ENCODE measurements at places on chromosomes 4 and X. TPM values are rescaled to one million over a fixed set of nuclear protein-coding genes. Genes with fewer than 3 reads are reported as not detected.

GRCh38 chr4:36509845-36510244, 228.4 kb downstream of the DTHD1 start:
- no peak for DNase-seq

DNA sequence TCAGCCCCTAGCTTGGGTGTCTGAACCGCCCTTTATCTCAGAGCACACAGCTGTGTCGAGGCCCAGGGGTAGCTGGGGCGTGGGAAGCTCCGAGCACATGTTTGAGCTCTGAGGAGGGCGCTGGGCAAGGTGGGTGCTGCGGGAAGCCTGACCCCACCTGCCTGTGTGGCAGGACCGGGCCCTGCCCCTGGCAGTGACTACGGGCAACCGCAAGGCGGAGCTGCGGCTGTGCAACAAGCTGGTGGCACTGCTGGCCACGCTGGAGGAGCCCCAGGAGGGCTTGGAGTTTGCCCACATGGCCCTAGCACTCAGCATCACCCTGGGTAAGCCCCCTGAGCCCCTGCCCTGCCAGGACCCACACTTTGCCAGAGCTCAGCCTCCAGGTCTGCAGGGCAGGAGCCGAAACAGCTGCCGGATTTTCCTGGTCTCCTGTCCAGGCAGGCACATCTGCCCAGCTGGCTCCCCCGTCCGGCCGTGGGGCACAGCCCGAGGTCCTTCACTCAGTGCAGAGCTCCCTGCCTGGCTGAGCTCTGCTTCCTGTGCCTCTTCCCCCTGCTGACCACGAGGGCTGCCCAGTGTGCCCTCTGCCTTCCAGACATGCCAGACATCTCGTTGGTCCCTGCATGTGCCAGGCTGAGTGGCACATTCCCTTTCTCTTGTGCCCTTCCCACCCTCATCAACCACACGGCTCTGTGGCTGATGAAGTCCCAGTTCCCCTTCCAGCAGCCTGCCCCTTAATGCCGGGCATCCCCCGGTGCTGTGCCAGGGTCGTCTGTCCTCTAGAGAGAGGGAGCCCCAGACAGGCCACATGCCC, 33.2 kb upstream of the HTRA3 start:
- no peak for DNase-seq

DNA sequence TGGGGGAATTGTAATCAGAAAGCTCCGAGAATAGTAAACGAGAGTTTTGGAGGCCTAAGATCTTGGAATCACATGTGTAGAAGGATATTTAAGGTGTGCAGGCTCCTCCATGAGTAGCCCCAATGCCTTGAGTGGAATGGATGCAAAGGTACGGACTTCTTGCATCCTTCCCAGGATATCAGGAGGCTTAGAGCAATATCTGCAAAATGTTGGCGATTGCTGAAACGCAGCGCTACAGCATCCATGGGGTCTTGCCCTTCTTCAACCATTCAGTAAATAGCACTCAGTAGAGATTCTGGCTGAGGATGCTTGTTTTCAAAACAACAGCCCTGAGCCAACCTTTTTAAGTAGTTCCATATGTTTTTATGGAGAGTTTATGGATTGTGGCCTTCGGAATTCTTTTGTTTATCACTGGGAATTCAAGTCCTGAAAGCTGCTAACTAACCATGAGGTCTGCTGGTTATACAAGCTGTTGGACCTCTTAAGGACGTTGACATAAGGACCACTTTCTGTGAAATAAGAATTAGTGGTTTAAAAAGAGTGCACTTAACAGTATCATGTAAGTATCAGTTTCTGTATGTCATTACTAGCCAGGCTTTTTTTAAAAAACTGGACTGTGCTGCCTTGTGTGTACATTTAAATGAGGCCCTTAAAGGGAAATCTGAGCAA, 228.8 kb upstream of the PGRMC2 start:
- DNase-seq = no peak

DNA sequence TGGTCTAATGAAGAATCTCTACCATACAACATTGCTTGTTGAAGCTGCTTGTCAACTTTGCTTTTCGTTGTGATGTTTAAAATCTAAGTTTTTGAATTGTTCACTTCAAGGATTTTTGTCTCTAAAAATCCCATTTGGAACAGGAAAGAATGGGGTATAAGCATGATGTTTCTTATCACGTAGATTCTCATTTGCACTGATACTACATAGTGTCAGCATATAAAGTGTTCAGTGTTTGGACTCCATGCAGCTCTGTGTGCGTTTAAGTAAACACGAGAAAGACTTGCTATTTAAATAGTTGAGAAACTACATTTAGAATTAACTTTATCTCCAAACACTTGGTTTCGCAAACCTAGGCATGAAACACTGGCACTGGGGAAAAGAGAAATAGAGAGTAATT, 452.5 kb downstream of the NKX6-1 start:
- no peak for DNase-seq

DNA sequence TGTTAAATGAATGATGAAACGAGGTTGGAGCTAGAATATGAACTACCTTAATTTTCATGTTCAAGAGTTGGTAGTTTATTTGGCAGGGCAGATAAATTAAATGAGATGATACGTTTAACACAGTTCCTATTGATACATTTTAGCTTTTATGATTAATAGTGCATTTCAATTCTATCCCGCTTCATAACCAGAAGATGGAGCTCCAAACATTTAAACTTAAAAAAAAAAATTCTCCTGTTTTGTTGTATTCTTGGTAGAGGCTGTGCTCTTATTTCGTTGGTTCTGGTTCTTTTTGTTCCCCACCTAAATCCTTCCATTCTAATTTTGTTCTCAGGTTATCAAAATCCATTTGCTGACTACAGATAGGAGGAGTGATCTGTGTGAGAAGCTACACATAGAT, 71.8 kb upstream of the PTPN13 start:
- no peak for DNase-seq

DNA sequence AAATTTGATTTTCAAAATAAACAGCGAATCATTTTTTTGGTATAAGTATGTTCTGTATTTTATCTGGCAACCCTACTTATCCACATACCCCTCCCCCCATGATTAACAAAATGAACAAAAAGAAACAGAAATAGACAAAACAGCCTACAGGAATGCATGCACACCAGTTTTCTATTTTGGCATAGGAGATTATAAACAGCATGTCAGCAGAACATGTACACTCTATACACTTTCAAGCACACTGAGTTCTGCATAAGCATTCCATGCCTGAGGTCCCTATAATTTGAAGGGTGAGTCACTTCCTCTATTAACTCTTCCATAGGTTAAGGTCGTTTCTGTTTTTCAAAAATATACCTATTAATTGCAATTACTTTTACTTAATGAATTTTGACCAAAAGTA, 28.0 kb upstream of the ZNF280C start:
- no peak for DNase-seq

GRCh38 chr4:119623025-119623424, 5.6 kb downstream of the PDE5A start:
- no peak for DNase-seq

DNA sequence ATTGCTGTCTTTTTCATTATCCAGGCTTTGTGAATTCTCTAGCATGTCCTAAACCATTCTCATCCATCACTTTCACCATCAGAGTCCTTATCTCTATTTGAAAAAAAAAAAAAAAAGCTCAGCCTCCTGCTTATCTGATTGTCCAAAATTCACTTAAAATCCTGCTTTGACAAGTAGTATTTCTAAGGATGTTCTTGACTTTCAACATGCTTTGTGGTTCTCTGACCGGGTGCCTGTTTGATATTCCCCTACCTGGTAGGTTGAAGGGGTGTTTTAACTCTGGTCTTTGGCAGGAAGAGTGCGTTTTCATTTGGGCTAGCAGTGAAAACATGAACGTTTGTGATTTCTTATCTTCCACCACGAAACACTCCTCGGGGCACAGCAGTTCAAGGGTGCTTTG, 17.3 kb upstream of the BBS12 start:
- DNase-seq = no peak

DNA sequence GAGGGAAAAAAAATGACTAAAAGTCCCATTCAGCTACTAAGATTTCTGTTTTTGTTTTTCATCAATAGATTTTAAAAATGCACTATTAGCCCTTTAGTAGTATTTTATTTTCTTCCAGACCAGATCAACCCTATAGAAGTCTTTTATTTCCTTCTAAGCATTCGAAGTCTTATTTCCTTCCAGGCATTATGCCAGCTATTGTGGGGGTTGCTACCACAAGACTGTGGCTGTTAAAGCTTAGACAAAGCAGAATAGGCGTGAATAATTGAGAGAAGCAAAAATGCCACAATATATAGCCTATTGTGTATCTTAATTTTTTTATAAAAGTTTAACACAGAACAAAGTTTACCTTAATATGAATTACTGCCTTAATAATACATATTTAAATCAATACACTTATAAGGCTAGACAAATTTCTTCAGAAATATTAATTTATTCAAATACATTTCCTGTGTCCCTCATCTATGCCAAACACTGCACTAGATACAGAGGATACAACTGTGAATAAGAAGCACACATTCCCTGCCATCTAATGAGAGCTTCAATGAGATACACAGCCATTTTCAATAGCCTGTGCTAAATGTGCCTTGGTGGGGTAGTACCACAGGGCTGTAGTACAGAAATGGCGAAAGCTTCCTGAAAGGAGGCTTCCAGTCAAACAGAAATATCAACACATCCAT, 33.1 kb downstream of the SLC10A7 start:
- DNase-seq = no peak

DNA sequence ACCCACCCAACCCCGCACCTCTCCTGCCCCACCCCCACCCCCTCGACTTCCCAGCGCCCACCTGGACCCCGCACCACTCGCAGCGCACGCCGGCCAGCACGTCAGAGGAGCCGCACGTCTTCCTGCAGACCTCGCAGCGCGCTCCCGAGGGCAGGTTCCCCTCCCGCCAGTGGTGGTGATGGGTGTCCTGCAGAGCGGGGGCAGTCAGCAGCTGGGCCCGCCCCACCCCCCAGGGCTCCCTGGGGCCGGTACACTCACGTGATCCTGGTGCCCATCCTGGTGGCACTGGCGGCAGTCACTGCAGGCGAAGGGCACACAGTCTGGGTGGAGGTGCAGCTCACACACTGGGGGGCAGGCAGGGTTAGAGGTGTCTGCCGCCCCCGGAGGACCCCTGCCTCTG, 5.1 kb downstream of the DGKQ start:
- no peak for DNase-seq

- DNase-seq = no peak
Measured at GRCh38 chr4:156765277-156765676, 206.3 kb downstream of the PDGFC start.

- no peak for DNase-seq
Measured at GRCh38 chrX:136211766-136212556, 39.2 kb downstream of the MAP7D3 start.

- no peak for DNase-seq
Measured at GRCh38 chrX:12921886-12922598, 15.6 kb downstream of the TLR8 start.

- DNase-seq = peak; percentile 15
Measured at GRCh38 chr4:104429150-104429741, 65.4 kb downstream of the CXXC4 start.

DNA sequence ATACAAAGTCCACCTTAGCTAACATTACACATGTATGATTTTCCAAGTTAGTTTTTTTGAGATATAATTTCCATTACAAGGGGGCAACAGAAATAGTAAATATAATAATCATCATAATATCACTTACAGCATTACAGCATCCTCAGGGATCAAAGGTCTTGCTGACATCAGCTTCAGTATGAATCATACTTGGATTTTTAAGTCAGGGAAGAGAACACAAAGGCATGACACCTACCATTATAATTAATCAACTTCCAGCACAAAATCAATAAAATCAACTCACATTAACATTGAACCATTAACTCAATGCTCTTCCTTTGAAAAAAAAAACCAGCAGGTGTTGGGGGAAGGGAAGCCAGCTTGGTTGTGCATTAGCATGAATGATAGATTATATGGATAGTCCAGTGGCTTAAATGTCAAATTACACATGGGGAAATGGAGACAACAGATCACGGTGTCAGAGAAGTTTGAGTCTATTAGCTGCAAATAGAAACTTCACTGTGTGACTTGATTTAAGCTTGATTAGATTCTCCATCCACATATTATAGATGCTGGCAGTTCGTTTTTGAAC, 66.9 kb upstream of the CAPN6 start:
- DNase-seq = no peak

DNA sequence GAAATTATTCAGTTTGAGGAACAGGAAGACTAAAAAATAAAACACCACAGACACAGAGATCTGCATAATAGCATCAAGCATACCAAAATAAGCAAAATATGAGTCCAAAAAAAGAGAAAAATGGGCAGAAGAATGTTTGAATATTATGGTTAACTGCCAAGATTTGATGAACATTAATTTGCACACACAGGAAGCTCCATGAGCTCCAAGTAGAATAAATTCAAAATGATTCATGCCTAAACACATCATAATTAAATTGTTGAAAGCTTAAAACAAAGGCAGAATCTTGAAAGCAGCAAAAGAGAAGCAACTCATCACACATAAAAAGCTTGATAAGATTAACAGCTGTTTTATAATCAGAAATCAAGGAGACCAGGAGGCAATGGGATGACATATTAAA, 156.6 kb upstream of the ARSJ start:
- DNase-seq = no peak

DNA sequence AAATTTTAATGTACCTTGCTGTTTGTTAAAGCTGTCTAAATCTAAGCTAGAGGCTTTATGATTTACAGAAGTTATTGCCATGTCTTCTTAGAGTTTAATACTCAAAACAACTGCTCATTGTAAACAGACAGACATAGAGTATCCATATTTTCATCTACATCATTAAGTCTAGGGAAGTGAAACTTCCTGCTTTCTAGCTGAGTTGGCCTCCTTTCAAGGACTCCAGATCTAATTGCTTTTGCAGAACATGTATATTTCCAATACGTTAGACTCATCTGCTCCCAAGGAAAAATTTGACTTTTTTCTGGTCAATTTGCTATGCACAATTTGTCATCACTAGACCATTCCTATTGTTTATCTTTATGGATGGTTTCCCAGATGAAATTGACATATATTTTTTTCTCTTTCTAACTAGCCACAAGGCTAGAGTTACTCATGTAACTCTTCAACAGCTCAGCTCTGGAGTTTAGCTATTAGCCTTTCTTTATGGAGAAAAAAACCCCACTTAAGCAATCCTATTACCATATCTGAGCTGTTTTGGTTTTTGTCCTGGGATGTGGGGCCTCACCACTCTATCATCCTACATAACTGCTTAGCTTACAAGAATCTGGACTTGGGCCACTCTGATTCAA, 122.9 kb downstream of the PPA2 start:
- DNase-seq = no peak

- no peak for DNase-seq
Measured at GRCh38 chr4:2089222-2089621, 30.1 kb downstream of the NAT8L start.

- DNase-seq = no peak
Measured at GRCh38 chr4:27267339-27267969, 406.8 kb downstream of the STIM2 start.

- no peak for DNase-seq
Measured at GRCh38 chr4:63492515-63492914, 916.7 kb downstream of the TECRL start.

Gene FHDC1
- 1.2 TPM for polyA plus RNA-seq

Gene ARHGAP6
- 1.0 TPM for polyA plus RNA-seq

Gene BGN
- 20.2 TPM for polyA plus RNA-seq

Gene FAAH2
- 17.8 TPM for polyA plus RNA-seq

Gene SLC10A6
- 0.19 TPM for polyA plus RNA-seq

Gene SLC9B1
- 0.23 TPM for polyA plus RNA-seq

Gene FABP2
- polyA plus RNA-seq = not detected

Gene GABRB1
- polyA plus RNA-seq = not detected
